ENCODE measurements at places on chromosomes 1 and 21.

DNA sequence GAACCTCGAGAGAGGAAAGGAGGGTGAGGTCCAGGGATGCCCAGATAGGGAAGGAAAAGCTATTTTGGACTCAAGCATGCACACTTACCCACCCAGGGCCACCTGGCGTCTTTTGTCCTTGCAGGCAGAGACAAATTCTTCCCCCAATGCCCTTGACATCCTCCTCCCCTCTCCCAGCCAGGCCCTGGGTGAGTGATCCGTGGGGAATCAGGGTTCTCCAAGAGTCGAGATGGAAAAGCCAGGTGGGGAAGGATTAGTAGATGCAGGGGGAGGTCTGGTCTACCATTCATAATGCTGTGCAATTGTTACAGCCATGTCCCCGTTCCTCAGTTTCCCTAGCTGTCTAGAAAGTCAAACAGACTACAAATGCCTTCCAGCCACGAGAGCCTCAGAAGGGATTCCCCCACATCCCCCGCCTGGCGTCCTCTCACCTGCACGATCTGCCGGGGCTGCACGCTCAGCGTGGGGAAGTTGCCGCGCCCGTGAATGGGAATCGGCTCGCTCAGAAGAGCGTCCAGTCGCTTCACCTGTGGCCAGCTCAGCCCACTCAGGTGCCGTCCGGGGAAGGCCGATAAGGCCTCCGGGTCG, 580 bp downstream of the TENT5B start:
- no peak for DNase-seq

GRCh38 chr1:73821520-73821919, 376.5 kb downstream of the LRRIQ3 start:
- no peak for DNase-seq

GRCh38 chr1:39136638-39137037, 67.9 kb upstream of the MACF1 start:
- no peak for DNase-seq

DNA sequence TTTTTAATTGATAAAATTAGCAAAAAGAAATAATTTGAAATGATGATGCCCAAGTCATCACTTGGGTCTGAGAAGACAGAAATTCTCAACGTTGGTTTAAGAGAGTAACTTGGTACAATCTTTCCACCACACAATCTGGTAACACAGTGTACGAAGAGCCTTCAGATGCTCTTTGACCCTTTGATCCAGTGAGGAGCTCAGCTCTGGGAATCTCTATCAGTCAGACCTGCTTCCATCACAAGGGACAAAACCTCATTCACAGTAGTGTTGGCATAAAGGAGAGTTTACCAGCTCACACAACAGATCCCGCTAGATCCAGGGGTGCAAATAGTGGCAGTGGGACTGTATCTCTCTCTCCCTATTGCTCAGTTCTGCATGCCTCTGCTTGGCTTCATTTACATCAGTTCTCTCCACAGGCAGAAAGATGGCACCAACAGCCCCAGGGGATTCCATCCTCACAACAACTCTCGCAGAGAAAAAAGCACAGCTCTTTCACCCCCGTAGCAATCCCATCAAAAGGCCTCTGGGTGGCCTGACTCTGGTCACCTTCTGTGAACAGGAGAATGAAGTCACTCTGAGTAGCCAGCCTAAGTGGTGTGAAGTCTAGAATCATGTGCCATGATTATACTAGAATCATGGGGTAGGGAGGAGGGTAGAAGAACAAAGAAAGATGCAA, 119.7 kb downstream of the ZNF281 start:
- peak; percentile 12 for DNase-seq

- DNase-seq, result no peak
Observed at GRCh38 chr1:34406833-34407539, 230.3 kb downstream of the C1orf94 start.

- DNase-seq, result peak; percentile 45
Observed at GRCh38 chr1:219460896-219461815, 151.7 kb downstream of the ZC3H11B start.

- no peak for DNase-seq
Observed at GRCh38 chr1:157994704-157995582, 1.5 kb downstream of the KIRREL1 start.

DNA sequence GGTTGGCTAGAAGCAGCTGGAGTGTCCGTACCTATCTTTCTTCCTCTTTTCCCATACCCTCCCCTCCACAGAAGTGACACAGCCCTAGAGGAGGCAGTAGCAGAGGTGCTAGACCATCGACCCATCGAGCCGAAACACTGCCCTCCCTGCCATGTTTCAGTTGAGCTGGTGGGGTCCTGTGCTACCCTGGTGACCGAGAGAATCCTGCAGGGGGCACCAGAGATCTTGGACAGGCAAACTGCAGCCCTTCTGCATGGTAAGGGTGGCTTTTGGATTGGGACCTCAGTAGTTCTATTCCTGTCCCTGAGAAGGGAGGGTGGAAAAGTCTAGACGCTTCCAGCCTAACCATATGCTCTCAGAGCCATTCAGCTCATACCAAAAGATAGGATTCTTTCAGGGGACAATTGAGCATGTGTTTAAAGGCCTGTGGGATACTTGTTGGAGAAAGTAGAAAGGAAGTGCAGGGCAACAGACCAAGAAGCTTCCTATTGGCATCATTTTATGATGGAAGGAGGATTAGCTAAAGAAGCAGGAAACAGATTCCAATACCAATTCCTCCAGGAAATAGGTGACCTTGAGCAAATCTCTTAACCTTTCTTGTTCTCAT, 11.7 kb upstream of the BNIPL start:
- peak; percentile 82 for DNase-seq

- DNase-seq, result no peak
Observed at GRCh38 chr21:35942211-35943144, 117.8 kb downstream of the SETD4 start.

GRCh38 chr1:6882414-6882813, 97.2 kb downstream of the CAMTA1 start:
- DNase-seq, result no peak

GRCh38 chr1:8409106-8409505, 91.2 kb downstream of the SLC45A1 start:
- DNase-seq, result peak; percentile 62
